Large intestine (tissue), 12 donors: ENCODE measurements at places on chromosomes 12 and 14.

GRCh38 chr12:19627719-19628118, 188.4 kb downstream of the AEBP2 start:
- H3K4me1 ChIP-seq, result no peaks in the 10 kb centered on the region
- H3K36me3 ChIP-seq, result no peaks in the 10 kb centered on the region
- H3K4me3 ChIP-seq, result no peak overlapping the region
- no peak for DNase-seq
- no peak overlapping the region for H3K27ac ChIP-seq
- H3K27me3 ChIP-seq, result no peaks in the 10 kb centered on the region

- H3K4me1 ChIP-seq, result peaks cover 11% of the 10 kb centered on the region
- peak; percentile 37 for DNase-seq
- no peak overlapping the region for H3K27ac ChIP-seq
- no peaks in the 10 kb centered on the region for H3K36me3 ChIP-seq
- no peaks in the 10 kb centered on the region for H3K27me3 ChIP-seq
- no peak overlapping the region for H3K4me3 ChIP-seq
Measured at GRCh38 chr14:63438065-63438757, 105.0 kb downstream of the PPP2R5E start.

DNA sequence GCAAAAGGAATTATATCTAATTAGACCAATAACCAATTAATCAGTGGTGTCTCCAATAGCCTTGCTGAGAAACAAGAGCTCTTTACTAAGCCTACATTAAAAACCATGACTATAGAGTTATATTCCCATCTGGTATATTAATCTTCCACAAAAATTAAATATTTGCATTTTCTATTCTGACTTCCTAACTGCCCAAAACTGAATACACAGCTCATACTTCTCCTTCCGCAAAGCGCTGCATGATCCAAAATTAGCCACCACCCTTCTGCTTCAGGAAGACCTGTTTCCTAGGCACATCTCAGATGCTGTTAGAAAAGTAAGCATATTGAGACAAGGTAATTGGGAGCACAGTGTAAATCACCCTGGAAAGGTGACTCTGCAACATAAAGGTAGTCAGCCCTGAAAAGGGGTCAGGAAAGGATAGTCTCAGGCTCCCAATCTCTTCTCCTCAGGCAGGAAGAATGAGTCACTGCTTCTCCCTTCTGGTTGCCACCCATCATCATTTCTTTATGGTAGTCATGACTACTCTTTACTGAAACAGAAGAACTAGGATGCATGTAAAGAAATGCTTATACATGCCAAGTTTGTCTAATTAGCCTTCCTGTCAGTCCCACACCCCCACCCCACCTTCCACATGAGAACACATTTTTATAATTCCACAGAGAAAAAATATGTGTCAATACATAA, 54.3 kb downstream of the PLCZ1 start:
- no peak overlapping the region for H3K27ac ChIP-seq
- H3K4me1 ChIP-seq, result no peaks in the 10 kb centered on the region
- H3K36me3 ChIP-seq, result no peaks in the 10 kb centered on the region
- no peak overlapping the region for H3K4me3 ChIP-seq
- DNase-seq, result no peak

DNA sequence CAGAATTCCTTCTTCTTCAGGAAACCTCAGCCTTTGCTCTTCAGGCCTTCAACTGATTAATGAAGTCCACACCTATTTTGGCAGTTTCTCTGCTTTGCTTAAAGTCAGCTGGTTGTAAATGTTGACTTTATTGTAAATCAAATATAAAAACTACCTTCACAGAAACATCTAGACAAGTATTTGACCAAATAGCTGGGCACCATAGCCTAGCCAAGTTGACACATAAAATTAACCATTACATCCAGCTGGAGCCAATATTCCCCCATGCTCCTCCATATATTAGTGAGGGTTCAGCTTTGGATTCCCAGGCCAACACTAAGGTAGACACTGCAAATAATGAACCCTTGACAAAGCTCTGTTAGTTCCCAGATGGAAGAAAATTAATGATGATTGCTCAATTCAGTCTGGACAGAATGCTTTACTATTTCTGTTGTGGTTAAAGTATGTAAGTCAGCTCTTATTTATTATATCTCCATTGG, 125.5 kb downstream of the ZFP36L1 start:
- H3K27me3 ChIP-seq, result no peaks in the 10 kb centered on the region
- no peak for DNase-seq

GRCh38 chr12:45655186-45655585, 74.3 kb upstream of the ARID2 start:
- H3K27ac ChIP-seq, result no peak overlapping the region
- H3K36me3 ChIP-seq, result no peaks in the 10 kb centered on the region
- H3K4me1 ChIP-seq, result no peaks in the 10 kb centered on the region
- no peak overlapping the region for H3K4me3 ChIP-seq

DNA sequence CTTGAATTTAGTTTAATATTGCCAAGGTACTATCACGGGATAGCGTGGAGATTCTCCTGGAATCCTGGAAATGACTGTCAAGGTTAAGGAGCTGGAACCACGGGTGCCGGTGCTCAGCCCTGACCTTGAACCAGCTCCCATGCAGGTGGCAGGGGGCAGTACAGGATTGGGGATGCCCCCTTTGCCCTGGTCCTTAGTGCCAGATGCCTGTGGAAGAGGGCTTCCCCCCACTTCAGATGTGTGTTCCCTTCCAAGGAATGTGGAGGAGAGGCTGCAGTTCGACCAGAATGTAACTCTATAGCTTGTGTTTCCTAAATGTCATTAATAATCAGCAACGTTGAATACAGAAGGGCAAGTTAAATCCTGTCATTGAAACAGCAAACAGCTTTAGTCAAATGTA, 258.9 kb downstream of the VRK1 start:
- no peak overlapping the region for H3K27ac ChIP-seq
- H3K4me3 ChIP-seq, result no peak overlapping the region
- DNase-seq, result no peak

- H3K27me3 ChIP-seq, result no peaks in the 10 kb centered on the region
- DNase-seq, result no peak
- no peaks in the 10 kb centered on the region for H3K4me1 ChIP-seq
- no peak overlapping the region for H3K4me3 ChIP-seq
Measured at GRCh38 chr12:38772437-38772836, 133.0 kb downstream of the CPNE8 start.

DNA sequence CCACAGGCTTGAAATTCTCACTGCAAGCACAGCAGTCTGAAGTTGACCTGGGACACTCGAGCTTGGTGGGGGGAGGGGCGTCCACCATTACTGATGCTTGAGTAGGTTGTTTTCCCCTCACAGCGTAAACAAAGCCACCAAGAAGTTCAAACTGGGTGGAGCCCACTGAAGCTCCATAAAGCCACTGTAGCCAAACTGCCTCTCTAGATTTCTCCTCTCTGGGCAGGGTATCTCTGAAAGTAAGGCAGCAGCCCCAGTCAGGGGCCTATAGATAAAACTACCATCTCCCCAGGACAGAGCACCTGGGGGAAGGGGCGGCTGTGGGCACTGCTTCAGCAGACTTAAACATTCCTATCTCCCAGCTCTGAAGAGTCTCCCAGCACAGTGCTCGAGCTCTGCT, 31.7 kb upstream of the ST8SIA1 start:
- H3K4me1 ChIP-seq, result no peaks in the 10 kb centered on the region
- H3K27ac ChIP-seq, result no peak overlapping the region
- no peak overlapping the region for H3K4me3 ChIP-seq
- no peaks in the 10 kb centered on the region for H3K36me3 ChIP-seq

DNA sequence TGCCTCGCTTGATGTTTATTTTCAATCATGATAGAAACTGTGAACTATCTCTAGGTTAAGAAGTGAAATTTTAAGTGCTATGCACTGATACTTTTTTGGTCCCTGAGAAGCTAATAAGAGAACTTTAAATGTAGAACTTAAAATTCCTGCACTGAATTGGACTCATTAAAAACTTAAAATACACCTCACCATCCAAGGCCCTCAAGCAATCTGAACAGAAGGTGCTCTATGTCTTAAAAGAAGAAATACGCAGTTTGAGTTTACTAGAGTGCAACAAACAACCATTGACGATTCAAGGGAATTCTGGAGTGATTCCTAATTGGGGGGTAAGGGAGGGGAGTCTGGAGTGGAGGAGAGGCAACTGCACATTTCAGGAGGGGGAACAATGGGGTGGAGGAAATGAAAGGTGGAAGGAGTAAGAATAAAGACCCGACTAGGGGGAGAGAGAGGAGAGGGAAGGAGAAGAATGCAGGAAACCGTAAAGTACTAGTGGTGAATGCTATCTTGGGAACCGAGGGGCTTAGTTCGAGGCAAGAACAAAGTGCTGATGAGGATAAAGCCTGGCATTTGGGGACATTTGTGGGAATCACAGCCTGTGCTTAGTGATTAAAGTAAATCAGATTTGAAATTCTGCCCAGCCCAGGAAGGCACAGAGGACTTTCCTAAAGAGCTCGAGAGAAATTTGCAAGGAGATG, 389.7 kb downstream of the AACS start:
- H3K27me3 ChIP-seq, result no peaks in the 10 kb centered on the region
- H3K4me1 ChIP-seq, result no peaks in the 10 kb centered on the region
- DNase-seq, result no peak
- no peak overlapping the region for H3K27ac ChIP-seq

DNA sequence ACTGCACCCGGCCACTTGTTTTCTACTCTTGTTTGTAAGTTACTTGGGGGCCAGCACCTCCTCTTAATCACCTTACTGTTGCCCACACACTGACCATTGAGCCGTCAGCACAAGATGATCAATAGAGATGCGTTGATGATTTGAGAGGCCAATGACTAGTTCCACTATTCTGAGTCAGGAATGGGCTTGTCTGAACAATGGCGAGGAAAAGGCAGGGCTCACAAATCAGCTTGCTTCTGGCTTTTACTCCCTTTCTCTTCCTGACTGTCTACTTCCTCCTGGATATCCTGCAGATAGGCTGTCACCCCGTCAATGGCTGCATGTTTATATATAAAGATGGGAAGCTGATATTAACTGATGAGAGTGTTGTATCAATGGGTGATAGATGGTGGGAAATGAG, 29.1 kb upstream of the HDAC7 start:
- H3K27me3 ChIP-seq, result no peaks in the 10 kb centered on the region
- H3K4me3 ChIP-seq, result no peak overlapping the region
- peaks cover 22% of the 10 kb centered on the region for H3K36me3 ChIP-seq
- no peaks in the 10 kb centered on the region for H3K4me1 ChIP-seq
- DNase-seq, result no peak

DNA sequence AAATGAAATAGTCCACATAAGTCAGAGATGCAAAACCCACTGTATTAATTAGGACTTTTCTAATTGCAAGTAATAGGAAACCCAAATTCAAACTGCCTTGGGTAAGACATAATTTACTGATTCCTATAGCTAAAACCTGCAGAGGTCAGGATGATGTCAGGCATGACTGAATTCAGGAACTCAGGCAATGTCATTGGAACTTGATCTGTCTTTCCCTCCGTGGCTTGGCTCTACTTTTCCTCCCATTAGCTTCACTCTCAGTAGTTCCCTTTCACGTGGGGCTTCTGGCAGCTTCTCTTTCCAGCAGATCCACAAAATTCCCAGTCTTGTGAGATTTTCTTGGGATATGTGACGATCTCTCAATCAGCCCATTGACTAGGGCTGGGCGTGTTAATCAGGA, 2.4 kb upstream of the JDP2 start:
- no peak for DNase-seq
- peaks cover 24% of the 10 kb centered on the region for H3K4me1 ChIP-seq
- no peaks in the 10 kb centered on the region for H3K36me3 ChIP-seq
- H3K4me3 ChIP-seq, result no peak overlapping the region

DNA sequence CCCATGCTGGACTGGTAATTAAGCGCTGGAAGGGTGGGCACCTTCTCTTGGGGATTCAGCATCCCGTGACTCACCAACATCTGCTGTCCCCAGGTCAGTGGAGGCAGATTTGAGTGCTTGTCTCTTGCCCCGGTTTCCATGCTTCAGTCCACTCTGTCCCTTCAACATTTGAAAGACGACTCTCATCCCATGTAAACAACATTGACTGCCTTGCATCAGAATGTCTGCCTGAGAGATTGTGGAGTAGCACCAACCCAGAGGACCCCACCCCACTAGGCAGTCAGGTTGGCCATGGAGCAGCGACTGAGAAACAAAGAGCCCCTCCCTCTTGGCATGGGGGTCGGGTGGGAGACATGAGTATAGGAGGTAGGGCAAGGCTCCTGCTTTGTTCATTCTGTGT, 4.9 kb upstream of the STAC3 start:
- no peaks in the 10 kb centered on the region for H3K27me3 ChIP-seq
- peaks cover 62% of the 10 kb centered on the region for H3K36me3 ChIP-seq
- H3K27ac ChIP-seq, result no peak overlapping the region
- no peak overlapping the region for H3K4me3 ChIP-seq
- no peak for DNase-seq
- no peaks in the 10 kb centered on the region for H3K4me1 ChIP-seq

DNA sequence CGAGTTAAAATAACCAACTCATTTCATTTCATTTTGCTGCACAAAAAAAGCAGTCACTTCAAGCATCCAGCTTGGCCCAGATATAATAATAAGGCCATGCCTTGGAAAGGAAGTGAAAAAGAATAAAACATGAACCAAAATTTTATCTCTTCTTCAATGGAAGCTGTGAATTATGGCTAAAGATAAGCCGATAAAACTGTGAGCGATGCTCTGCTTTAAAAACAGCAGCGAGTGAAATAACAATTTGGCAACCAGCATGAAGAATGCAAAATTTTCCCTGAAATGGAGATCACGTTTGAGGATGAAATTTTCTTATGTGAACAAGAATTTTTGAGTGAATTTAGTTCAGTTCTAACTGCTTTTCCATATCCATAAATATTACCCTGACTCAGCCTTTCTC, 70.4 kb downstream of the KCNC2 start:
- no peak overlapping the region for H3K27ac ChIP-seq
- no peaks in the 10 kb centered on the region for H3K27me3 ChIP-seq
- H3K36me3 ChIP-seq, result no peaks in the 10 kb centered on the region
- no peaks in the 10 kb centered on the region for H3K4me1 ChIP-seq
